ENCODE measurements at places on chromosomes 4 and X.

- no peak for DNase-seq
These were observed 7.9 kb downstream of the MFSD8 start for GRCh38 chr4:127957105-127957504.

- DNase-seq, result no peak
These were observed 21.7 kb downstream of the PDLIM3 start for GRCh38 chr4:185513489-185514181.

GRCh38 chr4:33064238-33064637 is 2344.1 kb downstream of the PCDH7 start:
- DNase-seq, result no peak

DNA sequence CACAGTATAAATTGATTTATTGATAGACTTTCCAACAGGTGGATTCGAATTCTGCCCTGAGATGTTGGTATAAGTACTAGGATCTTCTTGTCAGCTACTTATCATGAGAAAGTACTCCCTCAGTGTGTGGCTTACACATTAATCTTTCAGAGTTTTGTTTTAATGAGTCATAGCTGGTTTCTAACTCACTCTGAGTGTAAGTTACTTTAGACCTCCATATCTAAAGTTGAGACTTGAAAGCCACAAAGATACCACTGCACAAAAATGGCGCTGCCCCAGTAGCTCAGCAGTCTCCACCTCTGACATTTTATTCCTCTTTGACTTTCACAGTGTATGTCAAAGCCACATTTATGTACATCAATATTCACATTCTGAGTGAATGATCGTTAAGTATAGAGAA is 318.5 kb downstream of the ARAP2 start:
- no peak for DNase-seq

DNA sequence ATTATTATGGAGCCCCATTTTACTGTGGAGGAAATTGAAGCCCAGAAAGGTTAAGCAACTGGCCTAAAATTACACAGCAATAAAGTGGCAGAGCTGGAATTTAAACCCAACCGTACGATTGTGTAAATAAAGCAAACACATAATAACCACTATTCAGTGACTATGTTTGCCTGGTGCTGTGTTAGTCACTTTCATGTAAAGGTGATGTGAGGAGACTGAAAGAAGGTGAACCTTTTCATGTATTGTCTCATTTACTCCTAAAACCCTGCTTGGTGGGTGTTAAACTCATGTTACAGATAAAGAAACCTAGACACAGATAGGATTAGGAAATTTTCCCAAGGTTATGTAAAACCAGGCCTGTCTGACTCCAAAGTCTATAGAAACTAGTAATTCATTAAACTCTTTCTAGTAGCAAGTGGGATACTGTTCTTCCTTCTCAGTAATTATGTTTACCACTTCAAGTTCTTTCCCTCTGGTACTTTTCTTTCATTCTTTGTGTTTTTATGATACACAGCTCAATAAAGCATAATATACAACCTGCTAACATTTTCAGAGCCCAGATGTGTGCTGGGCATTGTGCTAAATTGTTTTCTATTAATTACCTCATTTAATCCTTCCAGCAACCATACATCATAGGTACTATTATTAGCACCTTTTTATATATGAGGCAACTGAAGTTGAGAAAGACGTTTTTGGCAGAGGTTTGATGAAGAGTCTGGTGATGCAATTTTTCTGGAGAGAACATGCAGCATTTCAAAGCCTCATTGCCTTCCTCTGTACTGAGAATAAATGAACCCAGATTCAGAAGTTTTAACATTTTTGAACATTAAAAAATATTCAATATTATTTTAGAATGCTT is 202.7 kb downstream of the SPRY1 start:
- DNase-seq, result no peak

DNA sequence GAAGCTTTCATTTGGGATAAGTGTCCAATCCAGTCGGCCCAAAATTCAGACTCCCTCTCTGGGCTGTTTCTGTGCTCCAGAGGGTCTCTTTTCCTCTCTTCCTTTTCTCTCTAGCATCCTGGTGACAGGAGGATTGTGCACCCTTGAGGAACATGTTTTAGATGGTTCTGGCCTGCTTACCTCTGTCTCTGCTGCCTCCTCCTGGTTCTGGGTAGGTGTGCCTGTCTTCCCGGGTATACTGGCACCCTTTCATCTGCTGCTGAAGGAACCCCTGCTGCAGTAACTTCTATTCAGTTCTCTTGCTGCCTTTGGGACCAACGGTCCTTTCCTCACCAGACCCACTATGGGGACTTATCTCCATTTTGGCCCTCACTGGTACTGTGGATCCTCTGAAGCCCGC is 53.2 kb downstream of the HMGB2 start:
- no peak for DNase-seq

DNA sequence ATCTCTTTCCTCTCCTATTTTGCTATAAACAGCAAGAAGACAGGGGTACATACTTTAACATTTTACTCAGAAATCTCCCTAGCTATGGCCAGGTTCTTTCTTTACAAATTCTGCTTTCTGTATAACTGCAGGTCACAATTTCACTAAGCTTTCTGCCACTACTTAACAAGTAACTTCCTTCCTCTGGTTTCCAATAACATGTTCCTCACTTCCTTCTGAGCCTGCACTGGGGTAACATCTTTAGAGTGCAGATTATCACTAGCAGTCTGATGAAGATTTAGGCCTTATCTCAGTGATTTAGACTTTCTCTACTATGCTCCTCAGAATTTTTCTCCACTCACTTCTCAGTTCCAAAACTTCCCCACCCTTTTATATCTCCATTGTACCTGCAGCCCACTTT is 1930.5 kb upstream of the AGA start:
- no peak for DNase-seq

DNA sequence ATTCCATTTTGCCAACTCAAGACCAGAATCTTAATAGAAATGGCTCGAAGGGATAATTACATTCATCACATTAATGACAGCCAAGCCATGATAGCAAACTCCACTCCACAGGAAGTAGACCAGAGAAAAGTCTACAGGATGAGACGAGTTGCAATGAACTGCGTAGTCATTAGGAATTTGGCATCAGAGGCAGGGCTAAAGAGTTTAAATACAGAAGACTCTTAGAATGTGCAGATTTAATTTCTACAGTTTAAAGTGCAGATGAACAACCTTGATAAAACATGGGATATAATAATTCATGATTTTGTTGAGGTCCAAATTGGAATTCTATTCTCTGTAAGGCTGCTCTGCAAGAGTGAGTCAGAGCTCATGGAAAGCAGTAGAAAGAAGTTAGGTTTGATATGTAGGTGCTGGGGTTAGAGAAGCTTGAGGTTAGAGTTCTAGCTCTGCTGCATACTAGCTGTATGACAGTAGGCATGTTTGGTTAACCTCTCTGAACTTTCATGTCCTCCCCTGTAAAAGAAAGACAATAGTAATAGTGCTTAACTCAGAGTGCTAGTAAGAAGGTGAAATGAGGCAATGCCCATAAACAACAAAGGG is 32.2 kb downstream of the LNX1 start:
- DNase-seq, result no peak

- no peak for DNase-seq
These were observed 71.0 kb downstream of the USP46 start for GRCh38 chr4:52588097-52588496.

DNA sequence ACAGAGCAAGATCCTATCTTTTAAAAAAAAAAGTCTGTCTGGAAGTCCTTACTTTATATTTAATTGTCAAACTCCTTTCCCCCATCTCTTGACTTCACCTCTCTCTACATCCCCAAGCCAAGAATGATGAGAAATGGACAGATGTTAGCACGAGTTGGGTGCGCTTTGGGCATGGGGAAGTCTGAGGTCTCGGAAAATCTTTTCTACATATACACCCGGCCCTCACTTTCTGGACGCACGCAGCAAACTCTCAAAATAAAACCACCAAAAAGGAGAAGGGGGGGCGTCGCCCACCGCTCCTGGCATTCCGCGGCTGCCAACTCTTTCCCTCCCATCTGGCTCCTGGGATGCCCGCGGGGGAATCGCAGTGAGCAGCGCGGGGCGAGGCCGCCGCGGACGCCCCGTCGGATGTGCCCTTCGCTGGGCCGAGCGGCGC is 756 bp downstream of the IGFBP7 start:
- DNase-seq, result no peak

DNA sequence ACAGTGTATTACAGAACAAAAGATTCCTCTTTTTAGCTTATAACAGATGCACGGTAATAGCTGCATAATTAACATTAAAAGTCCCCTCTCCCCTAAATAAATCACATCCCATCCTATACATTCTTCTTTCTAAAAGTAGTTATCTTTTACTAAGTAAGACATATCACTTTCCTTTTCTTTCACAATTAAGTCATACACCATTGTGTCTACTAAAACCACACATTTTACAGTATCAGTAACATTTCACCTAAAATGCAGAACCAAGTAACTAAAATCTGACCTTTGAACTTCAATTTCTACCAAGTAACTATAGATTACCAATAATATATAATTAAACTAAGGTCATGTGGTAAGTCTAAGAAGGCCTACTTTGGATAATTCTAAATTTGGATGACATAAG is 14.2 kb downstream of the DHX15 start:
- DNase-seq, result no peak

DNA sequence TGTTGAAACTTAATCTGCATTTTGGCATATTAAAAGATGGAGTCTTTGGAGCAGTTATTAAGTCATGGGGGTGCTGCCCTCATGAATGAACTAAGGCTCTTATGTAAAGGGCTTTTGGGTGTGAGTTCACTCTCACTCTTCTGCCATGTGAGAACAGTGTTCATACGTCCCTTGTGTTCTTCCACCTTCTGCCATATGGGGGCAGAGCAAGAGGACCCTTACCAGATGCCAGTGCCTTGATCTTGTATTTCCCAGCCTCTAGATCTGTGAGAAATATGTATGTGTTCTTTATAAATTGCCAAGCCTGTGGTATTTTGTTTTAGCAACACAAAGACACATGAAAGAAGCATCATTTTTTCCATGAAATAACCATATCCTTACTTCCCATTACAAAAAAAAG is 213.9 kb downstream of the SPOCK3 start:
- no peak for DNase-seq

GRCh38 chrX:118459494-118459893 is 36.1 kb upstream of the DOCK11 start:
- DNase-seq, result peak; percentile 6

DNA sequence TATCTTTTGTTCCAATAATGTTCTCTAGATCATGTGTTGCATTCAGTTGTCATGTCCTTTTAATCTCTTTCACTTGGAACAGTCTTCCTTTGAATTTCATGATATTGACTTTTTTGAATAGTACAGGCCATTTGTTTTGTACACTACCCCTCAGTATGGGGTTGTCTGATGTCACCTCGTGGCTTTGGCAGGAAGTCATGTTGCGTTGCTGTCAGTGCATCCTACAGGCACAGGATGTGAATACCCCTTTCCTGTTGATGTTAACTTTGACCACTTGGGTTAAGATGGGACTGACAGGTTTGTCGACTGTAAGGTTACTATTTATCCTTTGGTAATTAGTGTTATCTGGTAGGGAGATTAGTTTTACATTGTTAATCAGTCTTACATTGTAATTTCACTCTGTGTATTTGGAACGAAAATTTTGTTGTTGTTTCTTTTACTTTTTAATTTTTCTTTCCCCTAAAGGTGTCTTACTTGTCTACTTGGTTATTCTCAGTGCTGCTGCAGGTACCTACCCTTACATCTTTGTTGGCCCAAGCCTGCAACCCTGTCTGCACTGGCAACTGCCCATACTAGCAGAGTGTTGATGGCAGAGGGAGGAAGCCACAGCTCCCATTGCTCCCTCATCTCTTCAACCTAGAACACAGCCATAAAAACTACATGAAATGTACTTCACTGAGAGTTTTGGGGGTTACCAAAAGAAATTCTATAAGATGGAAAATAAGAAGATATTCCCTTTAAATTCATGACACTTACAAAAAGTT is 14.7 kb upstream of the ATP8A1 start:
- DNase-seq, result no peak

DNA sequence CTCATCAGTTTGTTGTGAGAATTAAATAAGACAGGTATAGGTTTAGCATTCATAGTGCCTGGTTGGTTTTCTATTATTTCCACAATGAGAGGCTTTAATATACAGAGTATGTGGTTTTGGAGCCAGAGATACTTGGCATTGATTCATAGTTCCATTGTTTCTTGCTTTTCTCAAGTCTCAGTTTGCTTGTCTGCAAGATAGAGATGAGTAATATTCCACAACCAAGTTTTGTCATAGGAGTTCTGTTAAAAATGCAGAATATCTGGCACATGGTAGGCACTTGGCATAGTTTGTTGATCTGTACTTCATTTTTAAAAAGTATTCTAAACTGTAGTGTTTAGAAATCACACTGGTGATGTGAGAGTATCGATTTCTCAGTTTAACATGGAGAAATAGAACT is 37.5 kb upstream of the EDA2R start:
- no peak for DNase-seq

GRCh38 chr4:83657336-83657735 is 121.4 kb downstream of the GPAT3 start:
- DNase-seq, result no peak

DNA sequence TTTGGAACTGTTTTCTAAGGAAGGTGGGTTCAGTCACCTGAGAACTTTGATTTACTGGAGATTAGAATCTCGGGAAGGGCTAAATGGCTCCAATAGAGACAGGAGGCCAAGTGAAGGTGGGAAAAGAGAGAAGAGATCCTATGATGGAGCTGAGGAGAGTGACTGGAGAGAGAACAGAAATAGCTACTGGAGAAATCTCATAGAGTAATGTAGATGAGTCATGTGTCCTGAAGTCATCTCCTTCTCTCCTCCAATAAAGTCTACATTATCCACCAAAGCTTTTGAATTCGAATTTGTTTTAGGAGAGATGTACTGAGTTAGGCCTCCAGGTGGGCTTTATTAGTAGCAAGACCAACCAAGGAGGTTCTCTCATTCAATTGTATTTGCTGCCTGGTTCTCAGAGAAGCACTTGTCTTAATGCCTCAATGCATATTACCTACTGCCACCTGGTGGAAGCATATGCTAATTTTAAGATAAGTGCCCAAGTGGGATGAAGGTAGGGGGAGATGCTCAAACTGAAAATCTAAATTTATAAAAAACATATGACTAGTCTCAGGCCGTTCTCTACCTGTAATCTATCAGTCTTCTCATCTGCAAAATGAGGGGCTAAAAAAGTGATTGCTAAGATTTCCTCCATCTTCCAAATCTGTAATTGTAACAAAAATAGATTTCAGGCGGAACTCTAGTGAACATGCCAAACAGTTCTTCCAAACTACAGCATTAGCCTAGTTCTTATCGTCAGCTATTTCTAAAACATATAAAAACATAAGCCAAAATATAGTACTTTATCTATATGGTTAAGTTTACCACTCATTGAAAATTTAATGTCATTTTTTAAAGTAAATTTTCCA is 24.4 kb downstream of the TXK start:
- no peak for DNase-seq

GRCh38 chr4:38531141-38531727 is 132.8 kb upstream of the KLF3 start:
- no peak for DNase-seq

DNA sequence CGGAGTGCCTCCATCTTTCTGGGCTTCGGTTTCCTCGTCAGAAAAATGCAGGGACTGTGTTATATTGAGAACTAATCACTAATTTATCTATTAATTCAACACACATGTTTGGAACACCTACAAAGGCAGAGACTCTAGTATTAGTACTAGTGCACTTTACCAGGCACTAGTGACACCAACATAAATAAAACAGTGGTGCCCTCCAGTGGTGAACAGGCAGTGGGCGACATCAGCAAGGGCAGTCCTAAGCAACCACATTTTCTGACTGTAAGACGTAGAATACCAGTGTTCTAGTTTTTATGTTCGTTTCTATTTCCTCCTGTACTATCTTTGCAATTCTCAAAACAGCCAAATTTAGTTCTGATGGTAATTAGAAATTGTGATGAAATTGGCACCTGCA is 69.1 kb upstream of the UCP1 start:
- DNase-seq, result no peak
